A549 treated with Hydrocortisone at 1 μM for 4 hours (cell line): ENCODE measurements at places on chromosomes 7 and 10. TPM values are rescaled to one million over a fixed set of nuclear protein-coding genes. Genes with fewer than 3 reads are reported as not detected.

The ADGRA1 gene
- total RNA-seq, result 0.15 to 0.34 TPM (median 0.23 TPM) in 5 replicates

The UCMA gene
- not detected in 5 replicates for total RNA-seq

The SPDYE16 gene
- total RNA-seq, result not detected in 5 replicates

The GDF2 gene
- total RNA-seq, result not detected in 5 replicates

The FGFBP3 gene
- 2.1 to 2.6 TPM (median 2.5 TPM) in 5 replicates for total RNA-seq

The TRIM50 gene
- not detected in 5 replicates for total RNA-seq

The ENTPD1 gene
- total RNA-seq, result 0.03 to 0.37 TPM in 2 of 5 replicates, not detected in the others

The ACTL6B gene
- not detected in 5 replicates for total RNA-seq

The FXYD4 gene
- total RNA-seq, result not detected in 5 replicates

The NME8 gene
- not detected in 5 replicates for total RNA-seq

The GFRA1 gene
- total RNA-seq, result 7.7 to 10.4 TPM (median 10.3 TPM) in 5 replicates

The GSAP gene
- total RNA-seq, result 2.7 to 3.7 TPM (median 3.3 TPM) in 5 replicates

The OR2A42 gene
- total RNA-seq, result not detected in 5 replicates

The IKZF1 gene
- not detected in 5 replicates for total RNA-seq

The MMRN2 gene
- 1.0 to 1.2 TPM (median 1.1 TPM) in 5 replicates for total RNA-seq

The ZC3HAV1L gene
- total RNA-seq, result 3.1 to 8.6 TPM (median 6.5 TPM) in 5 replicates

The TRPV5 gene
- not detected in 5 replicates for total RNA-seq

The COL28A1 gene
- total RNA-seq, result 0.43 to 0.97 TPM (median 0.67 TPM) in 5 replicates

The DLX6 gene
- total RNA-seq, result not detected in 5 replicates

The ZNRF2 gene
- 4.7 to 6.4 TPM (median 5.5 TPM) in 5 replicates for total RNA-seq

The KIAA1217 gene
- total RNA-seq, result 1.1 to 1.7 TPM (median 1.4 TPM) in 5 replicates

The MYO1G gene
- total RNA-seq, result 0.16 to 0.25 TPM (median 0.21 TPM) in 5 replicates

The KLLN gene
- total RNA-seq, result 0.43 to 0.80 TPM (median 0.56 TPM) in 5 replicates

The PTPN20 gene
- 2.9 to 5.1 TPM (median 4.1 TPM) in 5 replicates for total RNA-seq

The LIPJ gene
- total RNA-seq, result not detected in 5 replicates
